ENCODE measurements at places on chromosomes 13 and 19.
A peak's percentile ranks its signal among the peaks of the same experiment; 100 is the strongest.

GRCh38 chr13:109577191-109577700 lies 209.1 kb downstream of the IRS2 start:
- no peak for ATAC-seq

GRCh38 chr19:39253374-39254149 lies 4.9 kb upstream of the IFNL4 start:
- no peak for ATAC-seq

DNA sequence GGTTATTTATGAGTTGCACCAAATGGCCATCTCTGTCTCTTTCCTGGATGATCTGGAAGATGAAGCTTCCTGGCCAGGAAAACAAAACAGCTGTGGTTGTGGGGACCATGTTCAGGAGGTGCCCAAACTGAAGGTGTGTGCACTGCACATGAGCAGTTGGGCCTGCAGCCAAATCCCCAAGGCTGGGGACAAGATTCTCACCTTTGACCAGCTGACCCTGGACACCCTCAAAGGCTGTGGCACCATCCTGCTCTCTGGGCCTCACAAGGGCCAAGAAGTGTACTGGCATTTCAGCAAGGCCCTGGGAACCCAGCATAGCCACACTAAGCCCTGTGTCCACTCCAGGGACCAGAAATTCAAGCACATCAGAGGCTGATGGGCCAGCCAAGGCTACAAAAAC lies 84.2 kb downstream of the KCNRG start:
- no peak for ATAC-seq

- ATAC-seq = no peak
Measured at GRCh38 chr13:29693275-29693945, 97.9 kb upstream of the SLC7A1 start.

- no peak for ATAC-seq
Measured at GRCh38 chr13:99034333-99035085, 56.6 kb upstream of the DOCK9 start.

DNA sequence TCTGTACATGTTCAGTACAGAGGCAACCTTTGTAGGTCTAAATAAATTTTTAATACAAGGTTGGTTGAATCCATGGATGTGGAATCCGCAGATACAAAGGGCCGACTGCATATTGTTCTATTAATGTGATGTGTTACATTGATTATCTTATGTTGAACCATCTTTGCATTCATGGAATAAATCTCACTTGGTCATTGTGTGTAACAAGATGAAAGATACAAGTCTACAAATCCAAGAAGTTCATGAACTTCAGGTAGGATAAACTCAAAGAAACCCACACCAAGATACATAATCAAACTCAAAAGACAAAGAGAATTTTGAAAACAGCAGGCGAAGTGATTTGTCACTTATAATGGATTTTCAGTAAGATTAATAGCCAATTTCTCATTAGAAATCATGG lies 8.0 kb upstream of the TFDP1 start:
- ATAC-seq = no peak

- ATAC-seq = no peak
Measured at GRCh38 chr13:32316501-32316900, 1.2 kb downstream of the BRCA2 start.

DNA sequence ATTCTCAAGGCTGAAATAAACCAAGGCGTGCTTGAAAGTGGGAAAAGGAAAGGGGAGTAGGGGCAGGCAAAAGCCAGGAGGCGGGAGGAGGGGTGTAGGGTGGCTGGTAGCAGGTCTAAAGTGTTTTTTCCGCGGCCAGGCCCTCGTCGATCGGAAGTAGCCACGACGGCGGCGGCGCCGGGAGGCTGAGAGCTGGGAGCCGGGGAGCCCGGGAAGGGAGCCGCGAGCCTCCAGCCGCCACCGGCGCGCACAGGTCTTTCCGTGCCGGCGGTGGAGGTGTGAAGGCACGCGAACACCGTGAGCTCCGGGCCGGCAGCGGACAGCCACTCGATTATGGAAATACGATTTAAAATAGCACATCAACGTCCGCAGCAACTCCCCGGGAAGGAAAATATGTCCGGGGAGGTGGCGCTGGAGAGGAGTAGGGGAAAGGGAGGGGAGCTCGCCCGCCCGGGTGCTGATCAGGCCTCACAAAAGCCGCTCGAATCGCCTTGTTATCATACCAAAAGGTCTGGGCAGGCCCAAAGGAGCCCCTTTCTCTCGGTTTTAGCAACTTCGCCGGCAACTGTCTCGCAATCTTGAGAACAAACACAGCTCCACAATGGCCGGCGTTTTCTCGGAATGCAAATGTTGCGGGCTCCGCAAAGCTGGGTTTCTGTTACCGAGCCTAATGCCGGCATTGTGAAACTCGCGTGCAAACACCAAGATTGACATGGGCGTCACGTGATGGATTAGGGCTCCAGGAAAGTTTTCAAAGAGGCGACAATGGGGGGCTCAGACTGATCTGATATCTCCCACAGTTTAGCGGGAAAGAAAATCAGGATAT lies 2.9 kb upstream of the PCDH8 start:
- ATAC-seq = peak; percentile 18

GRCh38 chr13:90622541-90622940 lies 724.9 kb upstream of the MIR17HG start:
- ATAC-seq = no peak

DNA sequence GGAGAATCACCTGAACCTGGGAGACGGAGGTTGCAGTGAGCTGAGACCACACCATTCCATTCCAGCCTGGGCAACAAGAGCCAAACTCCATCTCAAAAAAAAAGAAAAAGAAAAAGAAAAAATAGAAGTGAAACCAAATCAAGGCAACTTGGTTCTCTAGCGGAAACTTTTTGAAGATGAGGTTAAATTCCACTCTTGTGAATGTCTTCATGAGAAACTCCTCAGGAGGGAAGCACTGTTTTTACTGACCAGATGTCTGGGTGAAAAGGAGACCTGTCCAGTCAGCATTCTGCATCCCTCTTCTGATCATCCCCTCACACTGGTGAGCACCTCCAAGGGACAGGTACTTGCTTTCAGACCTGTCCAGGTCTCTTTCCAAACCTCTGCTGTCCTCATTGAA lies 15.8 kb downstream of the BRD4 start:
- ATAC-seq = no peak

GRCh38 chr13:114047358-114047881 lies 73.5 kb upstream of the C13orf46 start:
- ATAC-seq = no peak

GRCh38 chr13:34751492-34751891 lies 190.6 kb upstream of the NBEA start:
- ATAC-seq = no peak

DNA sequence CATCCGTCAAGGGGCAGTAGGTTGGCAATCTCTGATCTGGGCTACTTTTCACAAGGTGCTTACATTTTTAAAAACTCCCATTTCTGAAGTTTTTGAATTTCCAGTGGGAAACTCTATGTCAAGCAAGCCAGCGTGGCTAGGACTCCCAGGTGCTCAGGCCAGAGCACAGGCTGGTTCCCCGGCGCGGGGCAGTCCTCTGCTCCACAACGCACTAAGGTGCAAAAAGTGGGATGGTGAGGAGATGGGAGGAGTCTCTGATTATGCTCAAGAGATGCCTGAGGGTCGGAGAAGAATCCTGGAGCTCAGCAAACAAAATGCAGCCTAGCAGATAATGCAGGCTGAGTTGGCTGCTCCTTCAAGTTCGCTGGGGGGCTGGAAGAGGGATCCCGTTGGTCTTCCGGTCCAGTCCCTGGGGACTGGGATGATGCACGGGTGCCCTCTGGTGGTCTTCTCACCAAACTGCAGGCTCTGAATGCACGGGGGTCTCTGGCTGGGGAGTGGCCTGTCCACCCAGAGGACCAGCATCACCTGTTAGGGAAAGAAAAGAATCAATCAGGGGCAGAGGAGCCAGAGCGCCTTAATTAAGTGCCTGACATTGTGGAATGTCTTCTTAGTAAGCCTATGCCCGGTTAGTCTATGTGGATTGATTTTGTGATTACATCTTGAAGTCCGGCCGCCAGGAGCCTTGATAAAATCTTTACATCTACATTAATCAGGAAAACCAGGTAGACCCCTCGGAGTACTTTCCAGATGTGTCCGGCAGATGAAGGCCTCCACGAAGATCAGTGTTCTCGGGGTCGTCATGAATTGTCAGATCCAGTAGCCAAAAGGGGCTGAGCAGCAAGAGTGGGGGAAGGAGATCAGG lies 244.4 kb upstream of the MAB21L1 start:
- no peak for ATAC-seq

DNA sequence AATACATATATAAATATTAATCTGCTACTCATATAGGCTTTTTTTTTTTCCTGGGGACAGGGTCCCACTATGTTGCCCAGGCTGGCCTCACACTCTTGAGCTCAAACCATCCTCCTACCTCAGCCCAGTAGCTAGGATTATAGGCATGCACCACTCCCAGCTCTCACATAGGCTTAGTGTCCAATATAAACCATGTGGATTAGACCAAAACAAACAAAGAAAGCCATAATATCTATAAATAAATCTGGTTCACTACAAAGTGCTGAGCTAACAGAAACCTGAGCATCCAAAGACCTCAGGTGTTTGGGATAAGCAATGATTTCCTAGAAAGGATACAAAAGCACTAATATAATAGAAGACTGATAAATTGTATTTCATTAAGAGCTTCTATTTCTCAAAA lies 26.0 kb downstream of the TBC1D4 start:
- ATAC-seq = no peak

DNA sequence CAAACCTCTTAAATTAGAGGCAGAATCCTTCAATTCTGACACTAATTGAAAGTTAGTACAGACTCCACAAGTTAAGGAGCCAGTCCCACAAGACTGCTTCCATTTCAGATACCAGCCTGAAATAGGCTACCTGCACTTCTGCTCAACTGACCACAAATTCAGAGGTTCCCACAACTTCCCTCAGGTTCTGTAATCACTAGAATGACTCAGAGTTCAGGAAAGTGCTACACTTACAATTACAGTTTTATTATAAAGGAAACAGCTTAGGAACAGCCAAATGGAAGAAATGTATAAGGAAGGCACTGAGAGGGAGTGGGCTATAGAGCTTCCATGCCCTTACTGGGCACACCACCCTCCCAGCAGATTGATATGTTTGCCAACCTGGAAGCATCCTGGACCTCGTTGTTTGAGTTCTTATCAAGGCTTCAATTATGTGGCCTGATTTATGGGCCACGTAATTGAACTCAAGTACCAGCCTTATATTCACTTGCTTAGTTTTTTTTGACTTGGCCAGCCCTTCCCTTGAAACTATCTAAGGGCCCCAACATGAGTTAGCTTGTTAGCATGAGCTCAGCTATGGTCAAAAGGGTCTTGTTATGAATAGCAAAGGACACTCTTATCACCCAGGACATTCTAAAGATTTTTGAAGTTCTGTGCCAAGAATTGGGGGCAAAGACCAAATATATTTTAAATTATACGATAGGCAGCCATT lies 25.9 kb downstream of the NBEA start:
- no peak for ATAC-seq

GRCh38 chr13:49219647-49220035 lies 497 bp upstream of the MLNR start:
- no peak for ATAC-seq

- ATAC-seq = no peak
Measured at GRCh38 chr13:30442926-30443325, 20.6 kb downstream of the UBE2L5 start.

DNA sequence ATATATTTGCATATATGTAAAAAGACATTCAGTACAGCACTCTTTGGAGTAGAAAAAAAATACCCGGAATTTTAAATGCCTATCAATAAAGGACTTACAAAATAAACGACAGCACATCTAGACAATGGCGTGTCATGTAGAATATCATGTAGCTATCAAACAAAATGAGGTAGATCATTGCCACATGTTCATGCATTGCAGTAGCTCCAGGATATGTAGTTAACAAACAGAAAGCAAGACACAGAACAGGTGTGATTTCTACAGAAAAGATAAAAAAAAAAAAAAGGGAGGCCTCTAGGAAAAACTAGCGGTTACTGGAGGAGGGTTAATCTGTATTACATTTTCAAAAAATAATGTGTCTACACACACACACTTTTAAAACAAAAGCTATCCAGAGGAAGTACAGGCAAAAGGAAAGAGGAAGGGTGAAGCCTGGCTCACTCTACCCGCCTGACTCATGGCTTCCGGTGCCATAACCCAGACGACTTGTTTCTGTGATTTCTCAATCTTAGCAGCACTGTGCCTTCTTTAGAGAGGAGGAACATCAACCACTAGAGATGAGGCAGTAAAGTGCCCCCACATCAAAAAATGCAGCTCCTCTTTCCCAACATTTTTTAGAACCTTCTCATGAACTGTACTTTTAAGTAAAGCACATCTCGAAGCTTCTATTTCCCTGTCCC lies 6.9 kb downstream of the KCTD12 start:
- ATAC-seq = peak; percentile 100

GRCh38 chr13:69524459-69525150 lies 583.0 kb upstream of the ATXN8OS start:
- ATAC-seq = no peak

DNA sequence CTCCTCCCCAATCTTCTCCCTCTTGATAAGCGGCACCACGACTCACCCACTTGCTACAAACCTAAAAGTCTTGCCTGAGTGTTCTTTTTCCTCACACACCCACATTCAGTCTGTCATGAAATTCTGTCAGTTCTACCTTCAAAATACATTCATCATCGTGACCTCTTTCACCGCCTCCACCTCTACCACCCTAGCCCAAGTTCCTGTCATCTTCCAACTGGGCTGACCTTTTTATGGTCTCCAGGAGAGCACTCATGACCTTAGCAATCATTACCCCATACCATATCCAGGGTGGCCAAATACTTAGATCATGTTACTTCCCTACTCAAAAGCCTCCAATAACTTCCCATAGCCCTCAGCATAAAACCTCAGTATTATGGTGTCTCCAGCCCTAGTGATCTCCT lies 110.4 kb upstream of the TSC22D1 start:
- peak; percentile 60 for ATAC-seq

GRCh38 chr19:45020071-45020470 lies 18.8 kb upstream of the CLASRP start:
- ATAC-seq = no peak

- no peak for ATAC-seq
Measured at GRCh38 chr13:86090181-86090580, 291.0 kb upstream of the SLITRK6 start.

GRCh38 chr19:507286-508203 lies at the start of gene TPGS1:
Gene TPGS1, plus strand, starts transcription at chr19:507497. Its CDS starts 10 bp downstream, at chr19:507507.
- ATAC-seq = peak; percentile 68

DNA sequence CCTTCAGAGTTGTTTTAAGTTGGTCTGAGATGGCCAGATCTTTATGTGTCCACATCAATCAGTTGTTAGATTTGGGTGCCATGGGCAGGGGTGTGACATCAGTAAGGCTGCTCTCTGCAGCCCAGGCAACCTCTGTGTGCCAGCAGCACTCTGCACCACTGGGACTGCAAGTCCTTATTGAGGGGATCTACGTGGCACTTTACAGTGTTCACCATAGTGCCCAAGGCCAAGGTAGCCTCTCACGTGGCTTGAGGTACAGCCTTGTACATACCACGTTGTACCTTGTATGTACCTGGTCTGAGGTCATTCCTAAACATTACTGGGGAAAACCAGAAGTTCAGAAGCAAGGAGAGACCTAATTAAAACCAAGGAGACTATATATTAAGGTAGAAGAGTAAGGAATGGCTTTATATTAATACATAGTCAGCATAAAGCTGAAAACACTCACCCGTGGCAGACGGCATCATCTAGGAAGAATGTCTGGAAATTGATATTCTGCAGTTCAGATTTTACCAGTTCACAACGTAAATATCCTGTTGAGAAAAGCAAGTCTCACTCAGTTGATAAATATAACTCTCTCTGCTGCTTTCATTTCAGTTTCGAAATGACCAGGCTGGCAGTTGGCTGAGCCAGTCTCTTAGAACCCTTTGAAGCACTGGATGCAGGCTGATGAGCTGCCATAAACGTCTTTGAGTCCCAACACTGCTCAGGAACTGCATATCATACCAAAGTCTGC lies 128.8 kb downstream of the ZDHHC20 start:
- peak; percentile 70 for ATAC-seq
